Spleen (tissue), 13 donors: ENCODE measurements at places on chromosomes 4 and X. TPM values are rescaled to one million over a fixed set of nuclear protein-coding genes. Genes with fewer than 3 reads are reported as not detected.

DNA sequence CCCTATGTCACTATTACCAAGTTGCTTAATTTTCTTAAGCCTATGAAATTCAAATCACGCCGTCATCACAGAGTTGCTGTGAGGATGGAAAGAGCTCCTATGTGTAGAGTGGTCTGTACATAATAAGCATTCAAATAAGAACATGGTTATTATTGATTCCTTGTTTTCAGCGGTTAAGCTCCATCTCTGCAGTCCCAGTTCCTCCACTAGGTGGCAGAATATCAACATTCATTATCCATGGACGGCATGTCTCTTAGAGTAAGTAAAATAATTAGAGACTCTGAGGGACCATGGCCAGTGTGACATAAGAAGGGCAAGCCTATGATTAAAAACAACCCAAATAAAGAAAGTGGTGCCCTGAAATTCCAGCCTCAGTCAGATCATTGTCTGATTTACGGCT, 132.5 kb upstream of the NHS start:
- no peak for DNase-seq

GRCh38 chrX:43562372-43562771, 93.7 kb upstream of the MAOA start:
- DNase-seq, result no peak

DNA sequence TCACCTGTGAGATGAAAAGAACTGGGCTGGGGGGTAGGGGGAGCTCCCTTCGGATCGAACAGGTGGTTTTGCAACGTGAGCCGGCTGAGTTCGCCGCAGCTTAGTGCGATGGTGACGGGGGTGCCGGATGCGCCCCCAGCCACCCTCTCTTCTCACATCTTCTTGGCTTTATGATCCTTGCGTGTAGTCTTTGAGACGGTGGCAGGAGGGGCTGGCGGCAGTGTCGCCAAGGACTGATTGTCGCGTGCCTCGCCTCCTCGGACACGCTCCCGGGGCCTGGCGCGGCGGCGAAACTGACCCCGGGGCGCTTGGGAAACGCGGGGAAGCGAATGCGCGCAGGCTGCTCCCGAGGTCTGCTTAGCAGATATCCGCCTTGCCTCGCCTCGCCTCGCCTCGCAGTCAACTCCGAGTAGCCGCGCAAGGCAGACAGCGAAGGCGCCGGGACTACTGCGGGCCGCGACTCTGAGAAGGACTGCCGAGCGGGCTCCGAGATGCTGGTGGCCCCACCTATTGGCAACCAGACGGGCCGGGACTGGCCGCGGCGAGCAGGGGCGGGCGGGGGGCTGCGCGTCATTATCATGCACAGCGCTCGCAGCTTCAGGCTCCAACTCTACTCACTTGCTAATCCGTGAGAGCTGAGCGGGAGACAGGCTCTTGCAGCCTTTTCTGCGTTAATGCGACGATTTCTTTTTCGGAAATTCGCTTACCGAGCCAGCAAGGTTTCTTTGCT, 1.5 kb downstream of the GRID2 start:
- DNase-seq, result no peak

DNA sequence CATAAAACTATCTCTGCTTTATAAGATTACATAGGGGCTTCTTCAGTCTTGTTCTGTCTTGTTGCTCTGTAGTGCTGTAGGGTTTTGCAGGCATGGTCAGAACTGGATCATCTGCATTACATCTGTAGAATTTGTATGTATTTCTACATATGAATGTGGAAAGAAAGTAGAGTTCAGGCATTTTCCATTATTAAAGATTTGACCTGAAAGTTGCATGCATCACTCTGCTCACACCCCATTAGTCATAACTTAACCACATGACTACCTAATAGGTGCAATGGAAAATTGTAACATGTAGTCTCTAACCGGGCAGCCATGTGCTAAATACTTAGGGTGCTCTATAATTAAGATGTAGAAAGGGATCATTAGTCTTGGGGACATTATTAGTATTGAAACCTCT, 45.7 kb upstream of the AGA start:
- no peak for DNase-seq

- no peak for DNase-seq
Measured at GRCh38 chr4:156101571-156101970, 147.9 kb upstream of the CTSO start.

GRCh38 chr4:76894537-76895255, 3.2 kb downstream of the SOWAHB start:
- no peak for DNase-seq

Gene FAM47E
- total RNA-seq, result 2.2 TPM

DNA sequence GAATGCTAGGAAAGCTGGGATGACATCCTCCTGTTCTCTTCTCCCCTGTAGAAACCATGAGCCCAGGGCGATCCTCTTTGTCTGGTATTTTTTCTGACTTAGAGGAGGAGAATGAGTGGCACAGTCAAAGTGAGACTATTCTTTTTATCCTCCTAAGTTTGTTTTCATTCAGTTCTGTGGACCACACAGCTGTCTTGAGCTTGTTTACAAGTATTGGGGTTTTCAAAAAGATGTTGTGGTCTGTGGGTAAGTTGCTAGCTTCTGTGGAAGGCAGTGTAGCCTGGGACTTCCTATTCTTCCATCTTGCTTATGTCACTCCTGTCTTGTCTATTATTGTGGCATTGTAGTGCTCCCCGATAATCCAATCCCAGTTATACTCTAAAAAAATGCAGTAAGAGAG, 223.0 kb downstream of the PAPSS1 start:
- no peak for DNase-seq

GRCh38 chrX:21926527-21927278, 13.8 kb upstream of the SMS start:
- DNase-seq, result no peak

Gene DUSP21
- total RNA-seq, result not detected

- no peak for DNase-seq
Measured at GRCh38 chr4:87353592-87353991, 30.9 kb upstream of the HSD17B13 start.

- DNase-seq, result no peak
Measured at GRCh38 chr4:104743215-104743653, 248.5 kb upstream of the CXXC4 start.

Gene UGT2B17
- 0.94 TPM for total RNA-seq

Gene FGFR3
- total RNA-seq, result 4.6 TPM

- DNase-seq, result no peak
Measured at GRCh38 chr4:132592340-132592739, 556.8 kb upstream of the PCDH10 start.

GRCh38 chr4:177964061-177964460, 521.8 kb upstream of the AGA start:
- no peak for DNase-seq

- peak; percentile 95 for DNase-seq
Measured at GRCh38 chr4:119628281-119629141, at the start of gene PDE5A. Gene PDE5A (minus strand): TSS chr4:119628804. CDS start chr4:119628671, 133 bp downstream.

DNA sequence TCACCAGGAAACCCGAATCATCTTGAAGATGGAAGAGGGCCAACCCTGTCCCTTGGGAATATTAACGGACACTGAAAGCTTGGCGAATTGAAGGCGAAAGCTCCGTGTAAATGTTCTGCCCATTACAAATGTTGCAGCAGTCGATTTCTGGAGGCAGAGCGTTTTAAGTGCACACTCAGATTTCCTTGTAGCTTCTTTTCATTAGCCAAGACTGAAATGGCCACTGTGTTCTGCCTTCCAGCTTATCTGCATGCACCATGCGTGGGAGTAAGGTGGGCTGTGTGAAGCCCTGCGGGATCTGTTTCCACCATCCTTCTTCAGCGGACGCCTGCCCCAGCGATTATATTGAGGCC, 1.3 kb downstream of the SMIM20 start:
- no peak for DNase-seq

GRCh38 chrX:25143596-25143995, 127.8 kb upstream of the ARX start:
- no peak for DNase-seq

Gene PI4K2B
- total RNA-seq, result 12.8 TPM
